IMR-90 (cell line): ENCODE measurements at places on chromosomes 6 and 20. TPM values are rescaled to one million over a fixed set of nuclear protein-coding genes. Genes with fewer than 3 reads are reported as not detected.

DNA sequence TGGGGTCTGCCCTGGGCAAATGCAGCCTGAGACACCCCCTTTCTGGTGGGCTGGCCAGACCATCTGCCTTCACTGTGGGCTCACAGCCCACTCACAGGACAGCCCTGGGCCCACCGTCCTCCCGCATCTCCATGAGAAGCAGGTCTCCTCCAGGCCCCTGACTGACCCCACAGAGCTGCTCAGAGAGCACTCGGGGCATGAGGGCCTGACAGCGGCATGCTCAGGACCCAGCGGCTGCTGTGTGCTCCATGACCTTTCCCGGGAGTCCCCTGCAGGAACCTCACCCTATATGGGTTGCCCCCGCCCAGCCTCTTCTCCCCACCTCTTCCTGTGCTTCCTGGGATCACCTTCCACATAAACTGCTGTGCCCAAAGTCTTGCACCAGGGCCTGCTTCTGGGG is 162.4 kb upstream of the CST7 start:
- no peaks in the 10 kb centered on the region for H3K4me1 ChIP-seq
- H3K27ac ChIP-seq = no peak overlapping the region
- no peak overlapping the region for H3K4me3 ChIP-seq
- H3K36me3 ChIP-seq = no peaks in the 10 kb centered on the region

DNA sequence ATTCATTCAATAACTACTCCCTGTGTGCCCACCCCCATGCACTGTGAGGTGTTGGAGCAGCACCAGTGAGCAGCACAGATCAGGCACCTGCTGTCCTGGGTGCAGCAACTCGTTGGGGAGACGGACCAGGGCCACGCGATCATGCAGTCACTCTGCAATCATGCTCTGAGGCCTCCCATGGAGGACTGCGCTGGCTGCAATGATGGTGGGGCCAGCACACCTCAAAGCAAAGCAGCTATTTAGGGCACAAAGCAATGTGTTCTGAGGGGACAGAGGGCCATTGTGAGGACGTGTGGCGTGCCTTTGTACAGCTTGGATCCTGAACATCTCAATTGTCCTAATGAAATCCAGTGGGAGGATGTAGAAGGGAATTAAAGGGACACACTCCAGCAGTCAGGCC is 41.0 kb upstream of the MPC1 start:
- H3K36me3 ChIP-seq = peaks cover 45% of the 10 kb centered on the region
- H3K27ac ChIP-seq = no peak overlapping the region
- no peak for DNase-seq
- no peaks in the 10 kb centered on the region for H3K4me1 ChIP-seq
- no peak overlapping the region for H3K4me3 ChIP-seq

GRCh38 chr20:18671203-18671710 is 83.4 kb downstream of the DTD1 start:
- H3K36me3 ChIP-seq = no peaks in the 10 kb centered on the region; the same call in 1 of the 2 replicates
- H3K4me1 ChIP-seq = no peaks in the 10 kb centered on the region
- no peaks in the 10 kb centered on the region for H3K27me3 ChIP-seq

Gene ORC3
- 30.6 and 33.1 TPM in 2 replicates for total RNA-seq

Gene DEFB119
- total RNA-seq = not detected in 2 replicates

Gene FAM83B
- total RNA-seq = under 0.01 and 0.18 TPM in 2 replicates

Gene SLCO4A1
- 0.56 and 0.72 TPM in 2 replicates for total RNA-seq

Gene PAX1
- not detected in 2 replicates for total RNA-seq
